NCI-H1092 (cell line): ENCODE measurements at places on chromosomes 13 and 19.

- no peak for DNase-seq
Measured at GRCh38 chr13:35598233-35598632, 121.7 kb upstream of the MAB21L1 start.

DNA sequence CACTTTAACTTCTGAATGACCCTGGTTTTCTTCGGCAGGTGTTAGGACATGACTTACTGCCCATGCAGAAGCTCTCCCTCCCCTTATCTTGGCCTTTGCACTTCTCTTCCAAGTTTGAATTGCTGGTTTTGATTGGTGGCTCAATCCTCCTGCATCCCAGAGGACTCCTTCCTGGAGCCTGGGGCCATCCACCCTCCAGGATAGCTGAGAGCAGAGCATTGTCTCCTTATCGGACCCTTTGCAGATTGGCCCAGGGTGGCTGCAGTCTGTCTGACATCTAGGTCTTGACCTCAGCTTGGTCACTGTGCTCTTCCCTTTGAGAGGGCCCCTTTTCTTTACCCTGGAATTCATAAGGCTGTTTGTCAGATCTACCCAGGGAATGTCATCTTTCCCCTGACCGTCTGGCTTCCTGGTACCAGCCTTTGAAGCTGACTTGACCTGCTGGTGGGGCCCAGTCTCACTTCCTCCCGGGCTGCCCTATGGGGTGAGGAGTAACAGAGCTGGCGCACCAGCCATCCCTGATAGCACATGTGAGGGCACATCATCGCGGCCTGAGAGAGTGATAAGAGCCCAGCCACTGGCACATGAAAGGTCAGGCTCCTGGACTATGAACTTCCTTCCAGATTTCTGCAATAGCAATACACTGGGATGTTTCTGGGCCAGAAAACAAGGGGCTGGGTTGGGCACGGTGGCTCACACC is 172.9 kb upstream of the UBL3 start:
- no peak for DNase-seq

- DNase-seq: no peak
Measured at GRCh38 chr19:58010507-58010906, 7.9 kb upstream of the ZNF606 start.

DNA sequence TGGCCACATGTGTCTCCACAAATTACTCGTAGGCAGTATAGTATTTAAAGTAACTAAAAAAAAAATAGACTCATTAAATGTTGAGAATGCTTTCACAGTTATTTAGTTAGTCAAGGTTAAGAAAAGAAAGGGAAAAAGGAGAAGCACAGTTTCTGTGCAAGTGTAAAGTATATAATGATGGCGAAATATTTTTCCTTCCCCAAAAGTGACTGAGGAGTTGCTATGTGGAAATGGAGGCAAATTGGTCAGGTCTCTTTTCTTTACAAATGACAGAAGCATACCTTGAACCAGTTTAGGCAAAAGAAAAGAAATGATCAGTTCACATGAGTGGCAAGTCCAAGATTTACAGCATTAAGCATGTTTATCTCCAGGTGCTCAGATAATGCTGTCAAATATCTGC is 18.0 kb downstream of the CSNK1A1L start:
- DNase-seq: no peak

DNA sequence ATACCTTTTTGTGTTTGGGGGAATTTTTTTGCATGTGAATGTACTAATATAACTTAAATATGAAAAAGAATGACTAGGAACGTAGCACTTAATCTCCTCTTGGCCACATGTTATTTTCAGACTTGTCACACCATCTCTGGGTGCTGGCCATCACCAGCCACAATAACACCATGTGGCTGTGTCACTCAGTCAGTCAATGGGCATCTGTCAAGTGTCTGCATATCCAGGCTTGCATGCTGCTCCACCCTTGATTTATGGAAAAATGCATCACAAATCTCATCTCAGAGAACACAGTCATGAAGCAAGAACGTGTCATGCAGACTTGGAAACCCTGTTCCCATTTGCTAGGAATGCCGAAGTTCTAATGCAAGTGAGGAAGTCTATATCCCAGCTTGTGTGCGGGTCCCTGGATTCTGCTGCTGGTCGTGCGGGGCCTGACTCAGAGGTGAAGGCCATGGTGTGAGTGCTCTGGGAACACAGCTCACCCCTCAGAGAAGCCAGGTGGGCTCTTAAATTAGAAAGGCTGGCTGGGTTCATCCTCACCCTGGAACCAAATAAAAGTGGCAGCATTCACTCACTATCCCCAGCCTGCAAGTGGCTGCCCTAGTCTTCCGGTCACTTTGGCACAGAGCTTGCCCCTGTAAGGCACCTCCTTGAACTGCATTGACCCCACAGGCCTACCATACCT is 53.6 kb upstream of the ARHGEF7 start:
- DNase-seq: no peak

- DNase-seq: no peak
Measured at GRCh38 chr13:109126891-109127641, 497.7 kb downstream of the MYO16 start.

- no peak for DNase-seq
Measured at GRCh38 chr13:37950016-37950415, 80.4 kb upstream of the TRPC4 start.

GRCh38 chr19:34471906-34472700 is 9.5 kb upstream of the WTIP start:
- DNase-seq: no peak

DNA sequence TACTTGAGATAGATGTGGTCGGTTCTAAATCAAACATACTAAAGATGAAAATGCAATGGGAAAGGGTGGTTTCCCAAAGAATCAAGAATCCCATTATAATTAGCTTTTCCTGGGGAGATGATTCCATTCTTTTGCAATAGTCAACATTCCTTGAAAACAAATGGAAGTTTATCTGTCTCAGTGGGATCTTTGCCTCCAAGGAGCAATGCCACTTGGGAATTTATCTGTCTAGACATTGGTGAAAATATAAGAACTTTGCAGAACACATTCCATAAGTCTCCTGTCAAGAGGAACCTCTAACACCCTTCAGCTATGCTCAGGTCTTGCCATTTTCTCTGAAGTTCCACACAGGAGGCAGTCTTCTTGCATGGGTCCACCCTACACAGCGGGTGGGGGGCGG is 152.5 kb downstream of the KCTD12 start:
- no peak for DNase-seq

GRCh38 chr13:44271473-44271872 is 102.2 kb upstream of the SERP2 start:
- no peak for DNase-seq

DNA sequence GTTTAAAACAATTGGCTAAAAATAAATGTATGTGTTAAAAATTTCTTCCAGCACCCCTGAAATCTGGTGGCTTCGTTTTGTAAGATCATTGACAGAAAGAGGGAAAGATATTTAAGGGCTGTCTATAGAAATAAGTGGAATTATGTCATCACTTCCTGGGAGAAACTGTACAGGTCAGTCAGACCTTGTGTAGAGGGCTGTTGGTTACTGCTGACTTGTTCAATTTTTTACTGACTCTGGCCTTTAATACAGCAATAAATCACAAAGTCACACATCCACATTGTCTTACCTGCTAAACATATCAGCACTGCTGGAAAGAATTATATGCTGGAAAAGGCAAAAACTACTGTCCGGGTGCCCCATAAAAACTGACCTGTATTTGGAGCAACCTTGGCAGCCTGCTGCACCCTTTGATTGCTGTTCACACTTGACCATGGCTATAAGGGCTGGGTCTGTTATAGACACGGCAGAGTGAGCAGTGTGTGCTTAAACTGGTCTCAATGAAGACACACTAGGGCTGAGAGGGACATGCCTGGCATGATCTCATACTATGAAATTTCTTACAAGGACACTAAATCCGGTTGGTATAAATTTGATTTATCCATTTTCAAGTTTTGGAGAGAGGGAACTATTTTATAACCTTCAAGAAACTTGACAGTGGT is 162.1 kb downstream of the NHLRC3 start:
- DNase-seq: no peak

- DNase-seq: no peak
Measured at GRCh38 chr19:45251452-45252354, 632 bp downstream of the MARK4 start.

GRCh38 chr19:1169411-1169791 is 4.7 kb downstream of the SBNO2 start:
- DNase-seq: no peak

DNA sequence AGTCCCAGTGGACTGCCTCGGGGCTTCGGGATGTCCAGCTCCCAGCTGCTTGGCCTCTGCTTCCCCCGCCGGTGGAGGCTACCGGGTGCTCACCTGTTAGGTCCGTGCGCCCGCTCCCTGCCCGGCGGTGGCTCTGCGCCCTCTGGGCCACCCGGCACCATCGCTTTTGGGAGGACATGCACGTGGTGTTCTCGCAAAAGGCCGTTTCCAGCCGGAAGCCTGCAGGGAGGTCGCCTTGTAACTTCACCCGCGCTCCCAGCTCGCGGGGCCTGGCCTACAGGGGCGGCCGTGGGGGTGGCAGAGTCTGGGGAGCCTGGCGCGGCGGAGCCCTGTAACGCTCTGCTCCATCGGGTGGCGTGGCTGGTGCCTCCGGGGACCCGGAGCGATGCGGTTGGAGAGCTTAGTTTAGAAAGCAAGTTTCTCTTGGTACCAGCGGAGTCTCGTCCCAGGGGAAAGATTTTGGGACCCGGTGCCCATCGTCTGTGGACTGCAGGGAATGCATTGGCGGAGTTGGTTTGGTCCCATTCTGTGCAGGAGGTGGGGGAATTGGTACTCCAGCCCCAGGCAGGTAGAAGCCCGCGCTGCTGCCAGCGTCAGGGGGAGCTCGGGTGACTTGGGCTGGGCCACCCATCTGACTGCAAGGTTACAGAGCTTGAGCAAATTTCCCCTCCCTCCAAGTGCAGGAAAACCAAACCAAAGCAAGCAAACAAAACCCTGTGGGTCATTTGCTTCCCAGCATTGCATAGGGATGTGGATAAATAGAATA is 673 bp downstream of the SPATA13 start:
- DNase-seq: peak; percentile 25

GRCh38 chr13:34358811-34359513 is 541.0 kb downstream of the RFC3 start:
- DNase-seq: no peak

DNA sequence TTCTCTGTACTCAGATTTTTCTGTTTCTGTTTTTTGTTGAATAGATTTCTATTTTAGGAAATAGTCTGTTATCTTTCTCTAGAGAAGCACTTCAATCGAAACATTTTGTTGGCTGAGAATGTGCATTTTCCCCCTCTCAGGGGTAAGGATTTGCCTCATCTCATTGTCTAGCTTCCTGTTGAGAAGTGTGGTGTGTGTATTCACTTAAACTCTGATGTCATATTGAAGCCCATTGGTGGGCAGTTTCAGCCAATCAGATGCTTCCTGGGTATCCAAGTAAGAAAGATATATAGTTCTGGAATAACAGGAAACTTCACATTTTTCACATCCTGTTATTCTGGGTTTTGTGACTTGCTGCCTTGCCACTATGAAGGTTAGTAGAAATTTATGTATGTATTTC is 87.6 kb downstream of the ARHGEF7 start:
- no peak for DNase-seq

- no peak for DNase-seq
Measured at GRCh38 chr19:39145180-39145953, 19.8 kb downstream of the PAK4 start.

DNA sequence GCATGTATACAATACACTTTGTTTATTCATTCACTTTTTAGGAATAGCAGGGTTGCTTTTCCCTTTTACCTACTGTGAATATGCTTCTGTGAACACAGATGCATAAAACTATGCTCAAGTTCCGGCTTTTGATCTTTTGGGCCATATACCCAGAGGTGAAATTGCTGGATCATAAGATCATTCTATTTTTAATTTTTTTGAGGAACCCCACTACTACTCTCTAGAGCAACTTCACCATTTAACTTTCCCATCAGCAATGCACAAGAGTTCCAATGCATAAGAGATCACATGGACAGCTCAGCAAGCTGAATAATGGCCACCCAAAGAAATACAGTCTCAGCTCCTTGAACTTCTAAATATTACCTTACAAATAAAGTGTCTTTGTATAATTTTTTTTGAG is 17.0 kb upstream of the SIGLEC10 start:
- DNase-seq: no peak

DNA sequence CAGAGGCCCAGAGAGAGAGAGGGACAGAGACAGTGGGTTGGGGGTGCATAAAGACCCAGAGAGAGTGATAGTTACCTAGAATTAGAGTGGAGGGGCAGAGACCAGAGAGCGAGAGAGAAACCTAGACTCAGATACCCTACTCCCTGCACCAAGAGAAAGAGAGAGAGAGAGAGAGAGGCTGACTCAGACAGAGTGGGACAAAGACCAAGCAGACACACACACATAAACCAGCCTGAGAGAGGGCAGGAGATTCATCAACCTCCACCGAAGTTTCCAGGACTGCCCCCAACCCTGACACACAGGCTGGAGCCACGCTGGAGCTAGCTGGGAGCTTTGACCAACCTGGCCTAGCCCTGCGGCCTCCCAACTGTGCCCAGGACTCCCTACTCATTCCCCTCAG is 12.9 kb downstream of the SYT3 start:
- DNase-seq: no peak

DNA sequence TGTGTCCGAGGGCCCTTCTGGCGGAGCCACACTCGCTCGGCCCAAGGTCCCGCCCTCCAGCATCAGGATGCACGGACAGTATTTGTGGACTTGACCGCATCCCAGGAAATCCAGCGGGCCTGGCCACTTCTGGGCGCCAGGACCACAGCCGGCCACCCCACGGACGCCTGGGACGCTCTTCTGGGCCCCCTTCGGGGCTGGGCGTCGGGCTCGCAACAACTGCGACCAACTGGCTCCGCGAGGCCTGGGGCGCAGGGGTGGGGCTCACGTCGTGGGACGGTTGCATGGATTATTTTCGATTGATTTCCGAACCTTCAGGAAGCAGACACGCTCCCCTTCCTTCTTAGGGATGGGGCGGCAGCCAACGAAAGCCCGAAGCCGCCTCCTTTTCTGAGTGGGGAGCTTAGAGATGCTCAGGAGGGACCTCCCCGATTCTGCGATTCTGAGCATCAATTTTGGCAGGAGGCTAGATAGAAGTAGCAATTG is 521 bp upstream of the NUP58 start:
- no peak for DNase-seq

DNA sequence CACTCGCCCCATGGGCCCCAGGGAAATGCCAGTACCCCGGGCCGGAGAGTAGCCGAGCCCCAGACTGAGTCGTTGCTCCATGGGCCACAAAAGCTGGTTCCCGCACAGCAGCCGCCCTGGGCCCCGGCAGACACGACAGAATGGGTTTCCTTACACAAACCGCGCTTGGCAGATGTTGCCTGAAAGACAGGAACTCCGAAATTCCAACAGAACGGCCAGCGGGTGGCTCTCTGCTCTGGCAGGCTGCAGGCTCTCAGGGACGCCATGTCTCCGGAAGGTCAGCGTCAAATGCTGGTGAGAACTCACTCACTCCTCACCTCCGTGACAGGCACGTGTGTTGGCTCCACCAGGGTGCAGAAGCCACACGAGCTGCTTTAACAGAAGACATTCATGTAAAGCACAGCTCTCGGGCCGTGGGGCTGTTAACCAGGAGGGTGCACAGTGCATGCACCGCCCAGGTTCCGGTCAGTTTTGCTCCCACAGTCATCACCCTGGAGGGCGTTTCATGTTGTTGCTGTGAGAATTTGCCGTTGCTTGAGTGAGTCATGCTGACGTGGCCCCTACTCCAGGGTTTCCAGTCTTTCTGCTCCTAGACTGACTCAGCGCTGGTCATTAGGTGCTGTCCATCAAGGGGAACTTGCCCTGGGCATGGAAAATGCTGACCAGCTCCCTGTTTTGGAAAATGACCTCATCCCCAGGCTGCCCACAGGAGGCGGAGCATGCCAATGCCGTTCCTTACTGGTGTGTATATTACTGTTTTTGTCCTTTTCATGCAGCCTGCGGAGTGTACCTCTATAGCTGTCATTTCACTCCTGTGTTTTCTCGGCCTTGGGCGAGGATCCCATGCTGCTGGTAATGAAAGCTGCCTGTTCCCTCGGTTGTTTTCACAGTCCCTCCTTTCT is 44.8 kb downstream of the ANKRD10 start:
- no peak for DNase-seq
